ENCODE measurements at places on chromosomes 12 and 14. TPM values are rescaled to one million over a fixed set of nuclear protein-coding genes. Genes with fewer than 3 reads are reported as not detected.

The NOS1 gene
- 0.40 TPM for total RNA-seq

The KANSL2 gene
- total RNA-seq: 30.4 TPM

The AICDA gene
- total RNA-seq: 0.31 TPM

The KRT85 gene
- not detected for total RNA-seq

The PRKCH gene
- total RNA-seq: 4.9 TPM

The CERS5 gene
- total RNA-seq: 24.4 TPM
